ENCODE measurements at places on chromosomes 7 and 10. TPM values are rescaled to one million over a fixed set of nuclear protein-coding genes. Genes with fewer than 3 reads are reported as not detected.

Gene SUN3
- not detected for total RNA-seq

Gene MYH16
- total RNA-seq = 0.33 TPM

Gene C10orf143
- 0.44 TPM for total RNA-seq

Gene APBB1IP
- total RNA-seq = 0.37 TPM

Gene NMT2
- 39.0 TPM for total RNA-seq
